ENCODE measurements at places on chromosomes 1 and 21.

DNA sequence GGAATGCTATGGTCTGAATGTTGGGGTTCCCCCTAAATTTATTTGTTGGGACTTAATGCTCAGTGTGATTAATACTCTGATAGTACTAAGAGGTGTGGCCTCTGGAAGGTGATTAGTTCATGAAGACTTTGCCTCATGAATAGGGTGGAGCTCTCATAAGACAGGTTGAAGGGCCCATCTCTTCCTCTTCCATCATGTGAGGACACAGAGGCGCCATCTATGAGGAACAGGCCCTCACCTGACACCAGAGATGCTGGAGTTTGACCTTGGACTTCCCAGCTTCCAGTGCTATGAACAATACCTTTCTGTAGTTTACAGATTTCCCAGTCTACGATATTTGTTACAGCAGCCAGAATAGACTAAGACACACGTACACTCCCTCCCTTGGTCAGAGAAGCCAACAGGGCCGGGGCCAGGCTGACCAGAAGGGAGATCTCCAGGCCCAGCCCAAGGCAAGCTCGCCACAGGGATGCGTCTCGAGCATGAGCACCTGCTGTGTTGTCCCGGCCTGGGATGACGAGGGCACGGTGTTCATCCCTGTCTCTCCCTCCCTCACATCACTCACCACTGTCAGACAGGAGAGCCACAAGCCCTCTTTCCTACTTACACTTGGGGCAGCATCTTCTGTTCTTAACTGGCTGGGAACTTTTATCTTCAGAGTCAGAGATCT lies 4.7 kb upstream of the ABCG1 start:
- DNase-seq, result no peak

GRCh38 chr1:227994632-227995300 lies 12.0 kb upstream of the WNT3A start:
- no peak for DNase-seq

DNA sequence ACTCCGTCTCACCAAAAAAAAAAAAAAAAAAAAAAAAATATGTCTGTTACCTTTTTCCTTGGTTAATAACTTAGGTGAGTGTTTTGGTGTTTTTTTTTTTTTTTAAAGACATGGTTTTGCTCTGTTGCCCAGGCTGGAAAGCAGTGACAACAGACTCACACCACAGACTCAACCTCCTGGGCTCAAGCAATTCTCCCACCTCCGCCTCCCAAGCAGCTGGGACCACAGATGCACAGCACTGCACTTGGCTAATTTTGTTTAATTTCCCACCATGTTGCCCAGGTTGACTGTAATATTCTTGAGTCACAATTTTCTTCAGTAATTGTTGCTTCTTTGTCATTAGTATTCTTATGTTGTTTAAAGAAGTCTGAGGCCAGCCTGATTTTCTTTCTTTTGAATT lies 149.2 kb upstream of the SYT6 start:
- no peak for DNase-seq

GRCh38 chr1:27531959-27532685 lies 42.2 kb upstream of the WASF2 start:
- no peak for DNase-seq

DNA sequence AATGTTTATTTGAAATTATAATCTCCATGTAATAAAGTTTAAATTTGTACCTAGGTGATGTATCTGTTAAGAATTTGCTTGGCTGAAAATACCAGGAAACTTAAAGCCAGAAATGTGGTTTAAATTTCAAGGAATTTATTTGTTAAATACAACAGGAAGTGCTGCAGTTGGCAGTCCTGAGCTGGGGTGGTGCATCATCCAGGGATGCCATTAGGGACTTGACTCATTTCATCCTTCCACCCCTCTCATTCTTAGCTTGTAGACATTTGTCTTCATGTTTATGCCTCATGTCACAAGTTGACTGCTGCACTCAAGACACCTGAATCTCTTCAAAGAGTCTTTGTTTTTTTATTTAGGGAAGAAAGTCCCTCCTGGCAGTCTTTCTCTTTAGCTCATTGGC lies 175.9 kb downstream of the LHX8 start:
- DNase-seq, result no peak

GRCh38 chr1:2432441-2432844 lies 20.1 kb upstream of the PEX10 start:
- no peak for DNase-seq

DNA sequence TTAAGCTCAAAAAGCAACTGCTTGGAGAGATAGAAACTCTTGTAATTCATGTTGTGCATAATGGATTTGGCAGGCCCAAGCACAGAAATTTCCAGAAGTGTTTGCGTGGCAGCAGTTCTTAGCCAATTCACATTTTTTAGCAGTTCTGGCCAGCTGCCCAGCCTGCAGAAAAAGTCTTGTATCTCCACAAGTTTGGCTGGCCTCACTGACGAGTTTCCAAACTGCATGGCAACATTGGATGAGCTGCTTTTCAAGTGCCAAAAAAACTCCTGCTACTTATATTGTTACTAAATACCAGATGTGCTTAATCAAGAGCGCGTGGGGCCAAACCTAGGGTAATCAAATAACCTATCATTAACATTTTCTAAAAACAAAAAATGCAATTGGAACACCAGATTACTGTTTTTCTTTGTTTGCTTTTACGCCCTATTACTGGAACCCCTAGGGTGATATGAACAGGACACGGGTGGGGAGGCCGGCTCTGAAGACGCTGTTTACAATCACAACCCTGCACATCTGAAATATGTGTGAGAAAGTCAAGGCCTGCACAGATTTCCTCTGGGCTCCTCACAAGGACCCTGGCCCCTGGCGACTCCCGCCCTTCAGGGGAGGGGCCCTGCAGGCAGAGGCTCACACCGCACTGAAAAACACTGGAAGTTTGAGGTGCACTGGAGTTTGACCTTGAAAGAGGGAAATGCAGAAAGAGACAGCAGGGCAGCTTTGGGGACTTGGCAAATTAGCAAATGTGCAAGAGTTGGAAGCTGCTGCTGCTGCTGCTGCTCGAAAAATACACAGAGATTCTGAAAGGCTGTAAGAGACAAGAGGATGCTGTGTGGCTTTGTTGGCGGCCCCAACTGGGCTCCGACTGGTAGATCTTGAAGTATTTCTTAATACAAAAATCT lies 55.2 kb upstream of the TARBP1 start:
- no peak for DNase-seq

DNA sequence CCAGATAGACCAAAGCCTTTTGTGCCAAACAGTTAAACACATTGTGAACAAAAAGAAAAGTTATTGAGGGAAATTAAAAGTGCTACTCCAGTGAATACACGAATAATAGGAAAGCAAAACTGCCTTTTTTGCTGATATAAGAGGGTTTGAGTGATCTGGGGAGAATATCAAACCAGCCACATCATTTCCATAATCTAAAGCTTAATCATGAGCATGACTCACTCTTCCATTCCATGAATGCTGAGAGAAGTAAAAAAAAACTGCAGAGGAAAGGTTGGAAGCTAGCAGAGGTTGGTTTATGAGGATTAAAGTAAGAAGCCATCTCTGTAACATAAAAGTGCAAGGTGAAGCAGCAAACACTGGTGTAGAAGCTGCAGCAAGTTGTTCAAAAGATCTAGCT lies 350.6 kb upstream of the NCAM2 start:
- DNase-seq, result no peak

GRCh38 chr1:237879195-237879594 lies 11.5 kb downstream of the ZP4 start:
- no peak for DNase-seq

GRCh38 chr1:94316183-94316582 lies 78.8 kb upstream of the ARHGAP29 start:
- DNase-seq, result no peak

- no peak for DNase-seq
Measured at GRCh38 chr1:51768971-51769588, 109.4 kb downstream of the NRDC start.

GRCh38 chr1:54710434-54710833 lies 5.2 kb upstream of the TTC4 start:
- DNase-seq, result no peak

DNA sequence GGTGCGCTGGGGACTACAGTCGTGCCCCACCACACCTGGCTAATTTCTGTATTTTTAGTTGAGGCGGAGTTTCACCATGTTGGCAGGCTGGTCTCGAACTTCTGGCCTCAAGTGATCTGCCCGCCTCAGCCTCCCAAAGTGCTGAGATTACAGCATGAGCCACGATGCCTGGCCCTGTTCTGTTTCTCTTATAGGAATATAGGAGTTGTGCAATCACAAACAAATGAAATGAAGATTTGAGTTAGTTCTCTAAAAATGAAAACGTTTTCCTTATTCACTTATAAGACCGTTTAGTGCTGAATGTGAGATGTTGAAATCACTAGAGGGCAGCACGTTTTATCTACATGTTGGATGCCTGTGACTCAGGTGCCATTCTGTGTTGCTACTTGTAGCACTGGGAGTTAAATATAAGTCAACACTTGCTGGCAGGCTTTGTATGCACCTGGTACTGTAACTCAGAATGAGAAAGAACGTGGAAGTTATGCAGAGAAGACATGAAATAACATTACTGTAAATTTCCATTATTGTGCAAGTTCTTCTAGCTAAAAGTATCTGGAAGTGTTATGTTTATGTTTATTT lies 45.8 kb downstream of the MIGA1 start:
- DNase-seq, result peak; percentile 32

DNA sequence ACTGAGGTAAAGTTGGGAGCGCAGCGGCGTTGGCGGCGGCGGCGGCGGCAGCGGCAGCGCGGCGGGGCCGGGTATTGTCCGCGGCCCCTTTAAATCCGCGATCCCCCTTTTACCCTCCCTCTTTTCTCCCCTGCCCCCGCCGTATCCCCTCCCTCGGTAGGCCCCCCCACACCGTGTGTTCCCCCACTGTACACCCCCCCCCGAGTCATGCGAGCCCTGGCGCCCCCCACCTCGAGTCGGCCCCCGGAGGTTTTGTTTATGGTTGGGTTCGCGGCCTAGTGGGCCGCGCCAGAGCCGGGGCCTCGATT lies 169 bp downstream of the UBAP2L start:
- no peak for DNase-seq

GRCh38 chr1:181398544-181398943 lies 84.8 kb upstream of the CACNA1E start:
- no peak for DNase-seq

DNA sequence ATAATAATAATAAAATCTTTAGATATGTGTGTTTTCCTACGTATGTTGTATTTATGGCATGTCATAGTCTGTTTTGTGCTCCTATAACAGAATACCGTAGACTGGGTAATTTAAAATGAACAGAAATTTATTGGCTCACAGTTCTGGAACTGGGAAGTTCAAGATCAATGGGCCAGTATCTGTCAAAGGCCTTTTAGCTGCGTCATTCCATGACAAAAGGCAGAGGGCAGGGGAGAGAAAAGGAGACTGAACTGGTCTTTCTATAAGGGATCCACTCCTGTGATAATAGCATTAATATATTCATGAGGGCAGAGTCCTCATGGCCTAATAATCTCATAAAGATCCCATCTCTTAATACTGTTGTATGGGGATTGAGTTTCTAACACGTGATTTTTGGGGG lies 7.1 kb upstream of the SFT2D2 start:
- DNase-seq, result no peak

- DNase-seq, result no peak
Measured at GRCh38 chr21:42616941-42617340, 36.5 kb upstream of the PDE9A start.

- no peak for DNase-seq
Measured at GRCh38 chr1:155622191-155622590, 12.2 kb downstream of the MSTO1 start.

DNA sequence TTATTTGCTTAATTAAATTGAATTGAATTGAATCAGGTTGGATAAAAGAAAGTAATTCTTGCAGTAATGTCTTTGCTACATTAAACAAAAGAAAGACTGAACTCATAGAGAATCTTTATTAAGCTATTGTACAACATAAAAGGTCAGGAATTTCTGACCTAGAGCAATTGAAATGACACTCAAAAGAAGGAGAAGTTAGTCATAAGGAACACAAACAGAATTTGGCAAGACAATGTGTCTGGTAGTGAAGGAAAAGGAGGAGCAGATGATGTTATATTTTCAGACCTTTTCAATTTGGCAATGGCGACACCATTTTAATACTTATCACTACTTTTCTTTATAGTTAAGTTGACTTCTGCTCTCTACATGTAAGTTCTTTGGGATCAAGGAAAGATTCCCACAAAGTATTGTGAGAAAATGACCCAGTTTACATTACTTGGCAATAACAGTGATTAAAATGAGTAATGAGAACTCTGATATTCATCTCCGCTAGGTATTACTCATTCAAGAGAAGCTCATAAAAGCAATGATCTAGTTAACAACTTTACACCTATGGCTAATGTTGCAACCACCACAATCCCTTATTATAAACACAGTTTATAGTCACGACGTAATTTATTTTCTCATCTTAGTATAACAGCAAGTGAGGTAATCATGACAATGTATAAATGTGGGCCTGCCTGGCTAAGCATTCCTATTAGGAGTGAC lies 14.7 kb upstream of the KRTAP21-1 start:
- no peak for DNase-seq

GRCh38 chr1:9233241-9233941 lies 1.2 kb upstream of the H6PD start:
- no peak for DNase-seq

GRCh38 chr1:178612261-178612660 lies 99.4 kb downstream of the TEX35 start:
- no peak for DNase-seq

DNA sequence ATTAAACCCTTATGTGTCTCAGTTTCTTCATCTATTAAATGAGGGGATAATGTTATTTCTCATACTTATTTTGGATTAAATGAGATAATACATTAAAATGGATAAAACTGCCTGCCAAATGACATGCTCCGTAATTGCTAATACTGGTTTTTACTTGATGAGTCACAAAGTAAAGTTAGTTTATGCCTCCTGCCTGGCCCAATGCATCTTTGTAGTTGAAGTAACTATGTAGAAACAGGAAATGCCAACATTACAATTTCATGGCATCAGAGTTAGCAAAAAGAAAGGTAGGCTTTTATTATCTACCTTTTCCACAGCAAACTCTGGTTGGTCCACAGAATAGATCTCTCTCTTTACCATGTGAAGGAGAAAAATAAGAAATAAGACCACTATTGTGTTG lies 214.5 kb downstream of the TBX15 start:
- DNase-seq, result no peak

DNA sequence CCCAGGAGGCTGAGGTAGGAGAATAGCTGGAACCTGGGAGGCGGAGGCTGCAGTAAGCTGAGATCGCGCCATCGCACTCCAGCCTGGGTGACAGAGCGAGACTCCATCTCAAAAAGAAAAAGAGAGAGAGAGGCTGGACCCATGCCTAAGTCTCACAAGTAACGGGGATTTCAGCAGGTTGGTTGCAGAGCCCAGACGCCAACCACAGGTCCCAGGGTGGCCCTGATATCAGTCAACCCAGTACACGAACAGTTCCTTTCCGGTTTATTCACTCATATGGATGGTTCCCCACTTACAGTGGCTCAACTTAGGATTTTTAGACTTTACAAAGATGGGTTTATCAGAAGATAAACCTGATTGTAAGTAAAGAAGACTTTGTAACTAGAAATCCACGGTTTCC lies 40.9 kb downstream of the CLSTN1 start:
- DNase-seq, result no peak

DNA sequence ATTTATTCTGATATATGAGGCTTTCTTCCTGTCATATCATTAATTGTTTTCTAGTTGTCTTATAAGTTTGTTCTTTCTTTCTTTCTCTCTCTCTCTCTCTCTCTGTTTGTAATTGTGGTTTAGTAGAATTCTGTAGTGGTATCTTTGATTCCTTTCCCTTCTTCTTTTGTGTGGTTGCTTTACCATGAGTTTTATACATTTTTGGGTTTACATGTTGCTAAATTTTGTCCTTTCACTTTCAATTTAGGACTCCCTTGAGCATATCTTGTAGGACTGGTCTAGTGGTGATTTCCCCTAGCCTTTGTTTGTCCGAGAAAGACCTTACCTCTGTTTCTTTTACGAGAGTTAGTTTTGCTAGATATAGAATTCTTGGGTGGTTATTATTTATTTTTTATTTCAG lies 162.3 kb upstream of the CHRM3 start:
- DNase-seq, result no peak

All from Caco-2 (cell line).